ENCODE measurements at places on chromosomes 12 and 14. TPM values are rescaled to one million over a fixed set of nuclear protein-coding genes. Genes with fewer than 3 reads are reported as not detected.

DNA sequence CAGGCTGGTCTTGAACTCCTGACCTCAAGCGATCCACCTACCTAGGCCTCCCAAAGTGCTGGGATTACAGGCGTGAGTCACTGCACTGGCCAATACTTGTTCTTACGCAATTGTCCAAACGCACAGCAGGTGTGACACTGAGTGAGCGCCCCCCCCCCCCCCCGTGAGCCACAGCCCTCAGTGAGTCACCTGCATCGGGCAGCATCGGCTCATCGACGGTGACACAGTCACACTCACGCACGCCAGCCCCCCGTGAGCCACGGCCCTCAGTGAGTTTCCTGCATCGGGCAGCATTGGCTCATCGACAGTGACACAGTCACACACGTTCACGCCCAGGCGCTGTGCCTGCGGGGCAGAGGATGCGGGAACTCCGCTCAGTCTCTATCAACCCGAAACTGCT, 42.5 kb downstream of the GALNT9 start:
- DNase-seq = no peak

GRCh38 chr14:46432516-46432915, 219.1 kb downstream of the RPL10L start:
- DNase-seq = no peak

DNA sequence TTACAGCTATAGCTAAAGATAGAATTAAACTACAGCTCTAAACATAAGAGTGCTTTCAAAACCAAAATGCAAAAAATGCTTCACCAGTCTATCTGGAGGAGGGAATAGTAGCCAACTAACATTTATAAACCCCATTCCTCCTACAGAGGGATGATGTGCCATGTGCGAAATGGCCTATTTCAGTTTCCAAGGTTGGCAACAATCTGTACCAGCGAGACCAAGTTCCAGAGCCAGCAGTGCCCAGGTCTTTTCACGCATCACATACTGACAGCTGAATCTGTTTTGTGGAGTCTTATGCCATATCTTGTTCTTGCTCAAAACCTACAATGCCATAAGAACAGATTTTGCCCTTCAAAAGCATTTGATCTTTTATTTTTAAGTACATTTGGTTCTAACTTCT, 24.5 kb downstream of the NELL2 start:
- no peak for DNase-seq

DNA sequence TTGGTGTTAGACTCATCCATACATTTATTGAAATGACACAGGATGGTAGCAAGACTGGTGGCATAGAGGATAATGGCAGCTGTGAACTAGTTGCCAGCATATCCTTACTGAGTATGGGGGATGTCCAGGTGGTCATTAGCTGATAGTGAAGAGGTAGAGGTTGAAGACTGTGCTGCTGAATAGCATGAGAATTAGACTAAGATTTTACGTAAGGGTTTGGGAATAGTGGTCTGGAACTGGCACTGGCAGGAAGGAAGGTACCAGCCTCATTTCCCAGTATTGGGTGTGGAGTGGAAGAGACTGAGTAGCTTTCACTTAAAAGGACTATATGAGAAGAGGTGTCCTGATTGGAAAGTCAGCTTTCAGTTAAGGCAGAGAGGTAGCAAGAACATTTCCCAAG, 6.5 kb downstream of the ERC1 start:
- no peak for DNase-seq

DNA sequence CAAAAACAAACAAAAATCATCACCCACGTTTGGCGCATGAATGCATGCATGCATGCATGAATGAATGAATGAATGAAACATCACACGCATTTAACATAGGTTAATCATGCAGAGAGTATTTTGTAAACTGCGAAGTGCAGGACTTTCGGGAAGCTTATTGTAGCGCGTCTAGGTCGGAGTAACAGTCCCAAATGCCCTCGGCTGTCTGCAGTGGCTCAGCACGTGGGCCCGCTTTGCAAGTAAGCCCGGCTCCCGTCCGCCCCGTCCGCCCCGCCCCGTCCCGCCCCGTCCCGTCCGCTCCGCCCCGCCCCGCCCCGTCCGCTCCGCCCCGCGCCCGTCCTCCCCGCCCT, 263 bp upstream of the IFT81 start:
- DNase-seq = no peak

Gene SMCO2
- 0.32 TPM for total RNA-seq

GRCh38 chr12:124771462-124772288, 92.0 kb downstream of the SCARB1 start:
- peak; percentile 18 for DNase-seq

DNA sequence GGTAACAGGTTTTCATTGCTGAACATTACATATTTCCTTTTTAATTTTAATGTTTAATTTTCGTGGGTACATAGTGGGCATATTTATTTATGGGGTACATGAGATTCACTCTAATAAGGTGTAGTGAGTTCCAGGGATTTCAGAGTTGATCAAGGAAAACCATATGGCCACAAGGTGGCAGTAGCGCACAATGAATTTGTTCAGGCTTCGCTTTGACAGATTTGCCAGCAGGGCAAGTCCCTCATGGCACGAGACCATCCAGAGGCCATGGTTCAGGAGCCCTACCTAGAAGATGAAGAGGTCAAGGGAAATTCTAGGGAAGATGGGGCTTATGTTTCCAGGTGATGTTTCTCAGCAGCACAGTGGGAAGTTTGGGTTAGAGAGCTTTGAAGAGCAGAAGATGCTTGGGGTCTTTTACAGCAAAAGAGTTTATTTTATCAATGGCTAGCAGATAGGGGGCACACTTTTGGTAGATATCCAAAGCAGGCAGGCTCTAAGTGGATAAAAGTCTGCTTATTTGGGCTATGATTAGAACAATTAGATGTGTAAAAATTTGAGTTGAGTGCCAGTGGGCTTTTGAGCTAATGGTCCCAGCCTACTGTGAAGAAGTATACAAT, 1004.4 kb downstream of the AACS start:
- DNase-seq = peak; percentile 46

GRCh38 chr12:66409195-66409871, 107.0 kb downstream of the HELB start:
- DNase-seq = peak; percentile 35

GRCh38 chr12:112685321-112685720, 106.2 kb upstream of the RPH3A start:
- no peak for DNase-seq

Gene BDKRB2
- 0.89 TPM for total RNA-seq

Gene APOF
- not detected for total RNA-seq

- no peak for DNase-seq
Measured at GRCh38 chr12:111443086-111443485, 37.4 kb downstream of the SH2B3 start.

DNA sequence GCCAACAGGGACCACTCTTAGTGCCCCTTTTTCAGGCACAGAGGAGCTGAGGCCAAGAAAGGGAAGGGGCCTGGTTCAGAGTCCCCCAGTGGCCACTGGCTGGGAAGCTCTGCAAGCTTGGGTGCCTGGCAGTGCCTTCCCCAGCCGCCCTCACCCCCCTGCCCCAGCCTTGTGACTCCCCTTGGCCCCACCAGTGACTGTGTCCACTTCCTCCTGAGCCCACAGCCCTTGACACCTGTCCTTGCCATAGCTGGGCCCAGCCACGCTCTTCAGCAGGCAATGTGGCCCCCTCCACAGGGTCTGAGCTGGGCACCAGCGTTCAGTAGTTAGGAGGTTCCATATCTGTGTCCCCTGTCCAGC, 19.0 kb upstream of the C14orf180 start:
- no peak for DNase-seq

Gene RPS26
- total RNA-seq = 39.4 TPM

Gene ZBTB39
- 9.8 TPM for total RNA-seq

Gene RGS6
- 0.34 TPM for total RNA-seq

DNA sequence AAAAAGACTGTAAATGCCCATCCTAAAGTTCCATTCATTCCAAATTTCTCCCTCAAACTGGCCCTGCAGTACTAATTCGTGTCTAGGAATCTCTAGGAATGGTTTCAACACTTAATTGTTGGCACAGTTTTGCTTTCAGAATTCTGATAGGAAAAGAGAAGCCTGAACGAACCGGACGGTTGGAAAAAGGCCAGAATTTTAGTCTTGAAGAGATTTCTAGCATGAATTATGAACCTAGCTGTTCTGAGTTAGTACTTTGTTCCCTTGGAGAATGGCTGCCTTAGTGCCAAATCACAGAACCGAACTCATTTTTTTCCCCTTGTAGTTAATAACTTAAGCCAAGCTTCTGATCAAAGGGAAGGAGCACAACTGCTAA, 262.6 kb downstream of the ADAMTS20 start:
- DNase-seq = peak; percentile 74

Gene GSG1
- not detected for total RNA-seq

GRCh38 chr12:22172501-22172900, 126.5 kb downstream of the CMAS start:
- DNase-seq = no peak

- DNase-seq = peak; percentile 22
Measured at GRCh38 chr14:68734231-68734732, 58.6 kb downstream of the ZFP36L1 start.

DNA sequence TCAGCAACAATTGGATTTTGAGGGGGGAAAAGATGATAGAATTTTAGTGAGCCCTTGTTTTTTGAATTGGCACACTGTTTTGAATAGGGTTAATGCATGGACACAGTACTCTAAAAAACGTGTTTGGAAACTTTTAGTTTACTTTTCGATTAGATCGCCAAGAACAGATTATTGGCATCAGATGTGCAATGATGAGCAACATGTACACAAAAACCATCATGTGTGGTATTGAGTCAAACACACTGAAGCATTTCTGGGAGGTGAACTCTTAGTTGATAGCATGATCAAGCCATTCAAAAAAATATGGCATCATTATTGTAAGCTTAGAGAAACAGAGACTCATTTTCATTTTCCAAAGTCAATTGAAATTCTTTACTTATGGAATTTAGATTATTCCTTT, 329.2 kb downstream of the ADAMTS20 start:
- no peak for DNase-seq

DNA sequence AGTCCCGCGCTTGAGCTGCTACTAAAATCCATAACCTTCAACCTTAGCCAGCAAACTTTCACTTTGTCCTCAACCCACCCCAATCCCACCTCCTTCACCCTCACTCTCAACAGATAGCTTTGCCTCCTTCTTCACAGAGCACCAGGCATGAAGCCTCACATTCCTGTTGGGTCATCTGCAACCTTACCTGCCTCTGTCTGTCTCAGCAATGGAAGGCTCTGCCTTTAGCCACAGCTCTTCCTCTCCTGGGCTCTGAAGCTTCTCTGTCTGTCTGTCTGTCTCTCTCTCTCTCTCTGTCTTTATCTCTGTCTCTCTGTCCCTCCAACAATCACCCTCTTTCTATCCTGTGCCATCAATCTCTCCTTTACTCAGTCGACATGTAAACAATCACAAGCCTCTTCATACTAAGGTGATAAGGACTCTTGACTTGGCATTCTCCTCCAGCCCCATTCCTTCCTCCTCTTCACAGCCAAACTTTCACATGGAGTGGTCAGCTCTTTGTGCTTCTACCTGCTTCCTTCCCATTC, 220.8 kb downstream of the SPTSSA start:
- DNase-seq = no peak

Gene CDK2
- total RNA-seq = 44.3 TPM

DNA sequence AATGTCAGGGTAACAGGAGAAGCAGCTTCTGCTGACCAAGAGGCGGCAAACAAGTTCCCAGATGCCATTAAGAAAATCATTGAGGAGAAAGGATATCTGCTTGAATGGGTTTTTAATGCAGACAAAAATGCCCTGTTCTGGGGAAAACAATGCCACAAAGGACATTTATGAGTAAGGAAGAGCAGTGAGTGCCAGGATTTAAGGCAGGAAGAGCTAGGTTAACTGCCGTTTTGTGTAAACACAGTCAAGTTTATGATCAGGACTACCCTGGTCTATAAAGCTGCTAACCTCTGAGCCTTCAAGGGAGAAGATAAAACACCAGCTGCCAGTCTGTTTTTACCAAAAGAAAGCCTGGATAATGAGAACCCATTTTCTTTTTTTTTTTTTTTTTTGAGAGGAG, 8.5 kb downstream of the MAPKAPK5 start:
- no peak for DNase-seq

Gene EML1
- 23.5 TPM for total RNA-seq

DNA sequence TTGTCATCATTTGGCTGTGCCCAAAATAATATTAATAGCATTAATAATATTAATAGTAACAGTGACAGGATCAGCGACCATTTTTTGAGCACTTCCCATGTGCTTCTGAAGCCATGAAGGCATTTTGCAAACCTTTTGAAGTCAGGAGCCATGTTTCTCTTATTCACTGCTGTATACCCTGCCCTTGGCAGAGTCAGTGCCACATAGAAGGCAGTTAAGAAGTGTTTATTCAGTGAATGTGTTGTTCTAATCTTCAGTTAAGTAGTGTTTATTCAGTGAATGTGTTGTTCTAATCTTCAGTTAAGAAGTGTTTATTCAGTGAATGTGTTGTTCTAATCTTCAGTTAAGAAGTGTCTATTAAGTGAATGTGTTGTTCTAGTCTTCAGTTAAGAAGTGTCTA, 319.7 kb upstream of the NAV3 start:
- no peak for DNase-seq

Gene DDX11
- 12.8 TPM for total RNA-seq

Gene MYO1H
- total RNA-seq = not detected

DNA sequence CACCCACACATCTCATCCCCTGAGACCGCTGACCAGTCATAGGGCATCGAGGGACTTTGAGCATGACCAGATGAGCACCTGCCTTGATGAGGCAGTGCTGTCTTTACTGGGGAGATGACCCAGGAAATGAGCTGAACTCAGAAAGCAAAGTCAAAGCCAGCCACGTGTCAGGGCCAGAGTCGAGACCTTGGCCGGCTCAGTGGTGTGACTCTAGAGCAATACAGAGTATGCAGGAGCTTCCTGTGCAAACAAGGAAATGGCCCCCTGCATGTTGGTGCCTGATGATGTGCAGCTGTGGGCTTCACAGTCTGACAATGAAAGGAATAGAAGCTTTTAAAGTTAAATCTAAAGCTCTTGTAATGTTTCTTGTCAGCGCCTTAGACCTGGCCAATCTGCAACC, 332.9 kb downstream of the PCNX1 start:
- no peak for DNase-seq

Gene CLEC6A
- not detected for total RNA-seq

DNA sequence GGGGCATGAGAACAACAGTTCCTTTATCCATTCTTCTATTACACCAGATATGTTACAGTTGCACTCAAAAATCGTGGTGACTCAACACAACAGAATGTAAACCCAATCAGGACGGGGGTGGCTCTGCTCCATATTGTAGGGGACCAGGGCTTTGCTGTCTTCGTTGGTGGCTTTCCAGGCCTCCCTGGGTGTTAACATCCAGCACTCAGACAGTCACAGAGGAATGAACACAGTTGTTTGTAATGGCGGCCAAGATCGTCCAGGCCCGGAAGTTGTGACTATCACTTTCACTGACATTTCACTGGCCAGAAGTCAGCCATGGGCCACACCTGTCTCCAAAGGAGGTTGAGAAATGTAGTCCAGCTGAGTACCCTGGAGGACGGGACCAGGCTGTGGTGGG, 204.1 kb downstream of the CACNA1C start:
- DNase-seq = peak; percentile 80

GRCh38 chr12:92226071-92226661, 80.5 kb upstream of the BTG1 start:
- peak; percentile 18 for DNase-seq

DNA sequence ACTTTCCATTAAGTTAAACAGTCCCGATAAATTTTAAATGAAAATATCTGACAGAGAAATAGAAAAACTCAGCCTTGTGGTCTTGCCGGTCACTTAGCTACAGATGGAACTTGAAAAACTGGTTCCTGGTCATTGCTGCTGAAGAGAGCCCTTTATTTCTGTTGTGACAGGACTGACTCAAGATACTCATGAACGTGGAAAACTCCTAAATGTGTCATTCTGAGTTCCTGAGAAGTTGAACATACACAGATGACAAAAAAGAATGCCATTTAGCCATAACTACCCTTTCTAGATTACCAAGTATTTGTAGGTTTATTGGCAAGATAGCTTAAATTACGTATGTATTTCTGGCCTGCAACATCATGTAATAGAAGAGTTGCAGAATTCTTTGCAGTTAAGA, 134.2 kb downstream of the HMGA2 start:
- DNase-seq = no peak
